ENCODE measurements at places on chromosomes 7 and 10.

DNA sequence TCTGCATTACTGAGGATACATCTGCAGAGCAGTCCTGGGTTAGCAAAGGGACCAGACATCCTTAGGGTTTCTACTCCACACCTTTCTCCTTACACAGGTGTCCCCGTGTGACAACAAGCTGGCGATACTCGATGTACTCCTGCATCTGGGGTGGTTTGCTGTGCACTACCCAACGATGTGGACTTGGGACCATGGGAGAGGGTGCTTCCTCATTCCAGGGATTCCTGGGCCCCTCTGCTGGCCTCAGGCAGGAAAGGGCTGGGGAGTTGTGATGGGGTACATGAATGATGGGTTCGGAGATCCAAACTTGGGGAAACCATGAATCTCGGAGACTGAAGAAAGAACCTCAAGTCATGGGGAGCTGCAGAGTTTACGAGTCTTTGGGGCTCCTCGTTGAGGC lies 179.6 kb upstream of the GALNT17 start:
- no peak for DNase-seq

DNA sequence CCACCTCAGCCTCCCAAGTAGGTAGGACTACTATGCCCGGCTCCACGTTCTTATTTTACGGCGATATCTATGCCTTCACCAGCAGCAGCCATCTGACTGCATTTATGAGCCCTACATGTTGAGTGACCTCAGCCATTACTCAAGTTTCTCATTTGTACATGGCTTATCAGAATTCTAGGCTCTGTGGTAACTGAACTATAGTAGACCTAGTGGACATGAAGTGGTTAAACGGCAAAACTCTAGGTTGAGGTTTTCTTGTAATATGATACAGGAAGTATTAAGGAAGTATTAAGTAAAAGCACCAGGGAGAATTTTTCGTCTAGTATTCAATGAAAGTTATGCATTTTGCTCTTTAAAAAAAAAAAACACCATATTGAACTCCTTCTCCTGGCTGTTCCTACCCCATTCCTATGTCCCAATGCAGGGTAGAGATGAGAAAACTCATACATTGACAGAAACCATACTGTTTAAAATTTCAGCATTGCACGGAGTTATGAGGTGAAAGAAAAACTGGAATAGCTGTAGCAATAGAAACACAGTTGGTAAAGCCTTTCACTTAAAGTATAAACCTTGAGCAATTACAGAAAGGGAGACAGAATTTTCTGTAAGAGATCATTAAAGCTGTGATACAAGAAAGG lies 39.8 kb upstream of the EPC1 start:
- DNase-seq, result no peak

DNA sequence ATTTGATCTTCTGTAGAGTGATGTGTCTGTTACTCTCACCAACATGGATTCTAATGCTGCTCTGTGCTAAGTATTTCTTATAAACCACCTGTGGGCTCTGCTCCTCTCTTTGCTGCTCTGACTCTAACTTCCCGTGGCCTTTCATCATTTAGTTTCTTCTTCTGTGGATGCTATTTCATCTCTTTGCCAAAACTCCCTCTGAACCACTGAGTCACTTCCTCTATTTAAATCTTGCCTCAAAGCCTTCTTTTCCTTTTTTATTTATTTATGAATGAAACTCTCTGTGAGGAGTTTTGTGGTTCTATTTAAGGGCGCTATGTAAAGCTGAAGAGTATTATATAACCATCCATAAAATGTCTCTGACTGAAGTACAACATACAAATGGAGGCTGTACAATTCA lies 538.5 kb downstream of the SUGCT start:
- no peak for DNase-seq

DNA sequence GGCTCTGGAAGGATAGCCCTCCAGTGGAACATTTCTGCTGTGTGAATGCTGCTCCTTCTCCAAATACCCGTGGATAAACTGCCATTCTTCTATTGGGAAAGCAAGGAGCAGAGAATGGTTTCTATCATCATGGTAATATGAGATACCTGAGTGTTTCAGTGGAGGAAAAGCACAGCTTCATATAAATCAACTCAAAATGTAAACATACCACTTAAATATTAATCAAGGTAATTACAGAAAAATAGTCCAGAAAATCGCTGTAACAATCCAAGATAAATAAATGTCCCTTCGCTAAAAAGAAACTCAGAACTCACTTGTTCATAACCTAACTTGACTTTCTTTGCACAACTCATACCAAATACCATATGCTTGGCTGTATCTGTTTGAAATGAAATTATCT lies 635.8 kb downstream of the PARD3 start:
- DNase-seq, result no peak

DNA sequence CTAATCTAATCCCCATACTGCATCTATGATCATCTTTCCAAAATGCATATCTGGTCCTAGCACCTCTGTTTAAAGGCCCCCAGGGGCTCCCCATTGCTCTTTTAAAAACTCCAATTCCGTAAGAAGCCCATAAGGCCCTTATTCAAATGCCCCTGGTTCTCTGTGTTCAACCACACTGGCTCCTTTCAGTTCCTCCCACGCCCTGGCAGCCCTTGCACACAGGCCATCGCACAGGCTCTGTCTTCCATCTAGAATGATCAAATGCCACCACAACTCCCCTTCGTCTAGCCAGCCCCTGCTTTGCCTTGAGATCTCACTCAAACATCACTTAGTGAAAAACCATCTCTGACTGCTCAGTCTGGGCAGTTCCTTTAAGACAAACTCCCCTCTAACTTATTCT lies 112.9 kb upstream of the LYZL2 start:
- no peak for DNase-seq
